ENCODE measurements at places on chromosomes 2 and 18. TPM values are rescaled to one million over a fixed set of nuclear protein-coding genes. Genes with fewer than 3 reads are reported as not detected.

SH2D6 gene
- total RNA-seq, result 3.7 TPM

- no peak overlapping the region for H3K4me3 ChIP-seq
- no peak overlapping the region for H3K27ac ChIP-seq
Observed at GRCh38 chr2:119142824-119143223, 15.7 kb downstream of the C1QL2 start.

- H3K4me3 ChIP-seq, result no peak overlapping the region
- no peak overlapping the region for H3K27ac ChIP-seq
- no peaks in the 10 kb centered on the region for H3K36me3 ChIP-seq
- no peaks in the 10 kb centered on the region for H3K27me3 ChIP-seq
Observed at GRCh38 chr2:150526006-150526405, 38.5 kb upstream of the RND3 start.

DNA sequence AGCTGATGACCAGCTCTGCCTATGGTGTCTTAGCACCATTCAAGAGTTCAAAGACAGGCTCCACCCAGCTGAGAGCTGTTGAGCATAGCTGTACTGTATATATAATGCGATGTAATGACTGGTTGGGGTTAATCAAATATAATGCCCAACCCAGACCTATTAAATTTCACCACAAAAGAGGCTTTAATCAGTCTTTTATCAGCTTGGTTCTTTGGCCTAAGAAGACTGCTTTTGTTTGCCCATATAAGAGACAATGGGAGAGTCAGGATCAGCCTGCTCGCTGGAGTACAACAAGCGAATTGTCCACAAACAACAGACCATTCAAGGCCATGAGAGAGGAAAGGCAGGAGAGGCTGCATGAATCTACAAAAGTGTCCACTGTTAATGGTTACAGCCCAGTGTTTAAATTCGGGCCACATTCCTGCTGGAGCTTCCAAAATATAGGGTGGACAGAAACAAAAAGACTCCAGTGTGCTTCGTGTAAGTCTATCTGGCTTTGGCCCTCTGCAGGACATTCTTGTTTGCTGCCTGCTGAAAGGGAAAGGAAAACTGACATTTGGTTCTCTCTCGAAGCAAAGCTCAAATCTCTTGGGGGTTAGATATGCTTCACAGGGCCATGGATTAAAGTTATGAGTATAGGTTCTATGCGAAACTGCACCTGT lies 299.0 kb upstream of the FBXO11 start:
- H3K4me3 ChIP-seq, result no peak overlapping the region
- H3K36me3 ChIP-seq, result no peaks in the 10 kb centered on the region
- no peaks in the 10 kb centered on the region for H3K27me3 ChIP-seq
- DNase-seq, result no peak

SLC5A7 gene
- not detected for total RNA-seq

COLEC12 gene
- 3.9 TPM for total RNA-seq

IL1RN gene
- not detected for total RNA-seq
